ENCODE measurements at places on chromosomes 11 and 22.

DNA sequence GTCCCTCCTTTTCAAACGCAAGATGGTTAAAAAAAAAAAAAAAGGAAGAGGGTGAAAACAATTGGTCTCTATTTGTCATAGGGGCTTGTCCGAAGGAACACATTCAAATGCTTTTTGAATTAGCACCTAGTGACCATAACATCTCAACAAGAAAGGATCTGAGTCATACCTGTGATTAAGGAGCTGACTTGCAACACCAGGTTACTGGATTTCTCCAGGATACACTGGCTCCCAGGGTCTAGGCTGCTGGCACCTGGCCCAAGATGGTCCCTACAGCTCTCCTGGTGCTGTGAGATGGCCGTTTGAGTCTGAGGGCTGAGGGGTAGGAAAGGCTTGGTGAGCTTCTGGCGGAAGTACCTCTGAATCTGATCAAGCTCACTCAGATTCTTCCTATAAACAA is 28.4 kb upstream of the UCP3 start:
- DNase-seq = no peak

- no peak for DNase-seq
Measured at GRCh38 chr11:132455044-132455443, 1077.3 kb downstream of the OPCML start.

DNA sequence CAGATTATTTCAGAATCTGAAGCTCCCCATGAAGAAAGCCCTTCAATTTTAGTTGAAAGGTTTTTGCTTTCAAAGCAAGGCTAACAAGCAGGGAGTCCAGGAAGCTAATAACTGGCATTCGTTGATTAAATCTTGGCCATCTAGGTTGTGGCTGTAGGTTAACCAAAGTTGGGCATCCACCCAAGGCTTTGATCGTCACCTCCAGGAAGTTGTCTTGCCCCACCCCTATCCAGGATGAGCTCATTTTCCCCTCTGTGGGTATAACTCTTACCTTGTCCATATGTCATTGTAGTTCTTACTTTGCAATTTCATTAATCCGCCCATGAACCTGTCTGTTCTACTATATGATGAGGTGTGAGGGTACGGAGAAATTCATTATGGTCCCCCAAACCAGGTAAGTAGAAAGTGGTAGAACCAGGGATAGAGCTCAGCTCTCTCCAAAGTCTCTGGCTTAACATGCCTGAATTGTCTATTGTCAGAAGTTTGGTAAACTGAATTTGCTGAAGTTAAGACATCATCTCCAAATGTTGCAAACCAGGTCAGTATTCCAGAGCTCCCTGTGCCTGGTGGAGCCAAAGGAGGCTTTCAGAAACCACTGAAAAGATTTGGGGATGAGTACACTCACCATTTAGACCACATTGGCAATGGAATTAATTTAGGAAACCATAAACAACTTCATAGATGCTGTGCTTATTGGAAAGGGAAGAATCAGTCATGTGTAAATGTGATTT is 97.1 kb downstream of the CD44 start:
- no peak for DNase-seq

DNA sequence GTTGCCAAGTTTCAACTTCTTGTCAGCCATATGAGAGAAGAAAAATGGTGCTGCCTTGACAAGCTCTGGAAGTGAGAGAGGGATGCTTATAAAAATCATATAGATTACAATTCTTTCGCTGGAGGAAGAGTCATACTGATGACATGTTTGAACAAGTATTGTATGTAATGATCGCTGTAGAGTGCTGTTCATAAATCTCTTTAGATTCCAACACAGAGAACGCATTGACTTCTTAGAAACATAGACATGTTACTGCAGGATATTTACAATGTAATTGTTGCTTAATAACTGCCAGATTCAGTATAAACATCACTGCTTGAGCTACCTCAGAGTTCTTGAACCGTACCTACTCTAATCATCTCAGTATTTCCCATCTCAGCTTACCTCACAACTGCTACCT is 571.6 kb downstream of the LUZP2 start:
- DNase-seq = no peak

DNA sequence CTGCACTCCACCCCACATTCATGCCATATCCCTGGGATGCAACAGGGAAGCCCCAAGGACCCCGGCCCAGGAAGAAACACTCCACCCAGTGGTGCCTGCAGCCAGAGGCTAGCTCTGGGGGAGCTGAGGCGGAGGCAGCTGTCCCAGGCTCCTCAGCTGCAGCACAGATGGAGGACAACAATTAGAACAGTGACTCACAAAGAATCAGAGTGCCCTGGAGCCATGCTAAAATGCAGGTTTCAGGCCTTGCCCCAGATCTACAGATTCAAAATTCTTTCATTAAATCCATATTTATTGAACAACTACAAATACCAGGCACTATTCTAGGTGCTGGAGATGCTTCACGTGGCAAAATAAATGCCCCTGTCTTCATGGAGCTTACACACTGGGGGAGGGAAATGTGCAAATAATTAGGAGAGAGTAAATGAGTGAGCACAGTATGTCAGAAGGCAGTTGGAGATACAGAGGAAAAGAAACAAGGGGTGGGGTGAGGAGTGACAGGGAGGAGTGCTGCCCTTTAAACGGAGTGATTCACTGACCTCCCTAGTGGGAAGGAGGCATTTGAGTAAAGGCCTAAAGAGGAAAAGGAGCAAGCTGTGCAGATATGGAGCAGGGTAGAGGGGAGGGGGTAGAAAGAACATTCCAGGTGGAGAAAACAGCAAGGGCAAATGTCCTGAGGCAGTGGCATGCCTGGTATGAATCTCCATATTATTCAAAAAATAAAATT is 73.3 kb upstream of the CSNK2A3 start:
- DNase-seq = no peak

- no peak for DNase-seq
Measured at GRCh38 chr11:123568367-123568870, 86.0 kb downstream of the SCN3B start.

- no peak for DNase-seq
Measured at GRCh38 chr11:30605036-30605605, 19.0 kb upstream of the MPPED2 start.

DNA sequence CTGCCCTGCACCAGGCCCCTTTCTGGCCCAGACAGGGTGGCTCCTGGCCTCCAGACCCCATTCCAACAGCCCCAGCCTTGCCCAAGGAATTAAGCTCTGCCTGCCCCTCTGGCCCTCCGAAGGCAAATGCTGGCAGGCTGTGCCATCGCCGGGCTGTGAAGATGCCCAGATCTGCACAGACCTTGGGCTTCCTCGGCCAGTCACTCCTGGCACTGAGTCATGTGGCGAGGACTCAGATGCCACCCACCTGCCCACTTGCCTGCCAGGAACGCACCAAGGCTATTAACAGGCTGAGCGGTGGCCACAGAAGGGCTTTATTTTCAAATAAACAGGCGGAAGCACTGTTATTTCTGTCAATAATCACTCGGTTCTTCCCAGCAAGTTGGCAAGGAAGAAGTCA is 50.3 kb upstream of the TTLL12 start:
- no peak for DNase-seq

- no peak for DNase-seq
Measured at GRCh38 chr11:107018219-107018901, at the start of gene GUCY1A2. Gene GUCY1A2, minus strand, starts transcription at chr11:107018476. Its CDS starts 421 bp downstream, at chr11:107018055.

DNA sequence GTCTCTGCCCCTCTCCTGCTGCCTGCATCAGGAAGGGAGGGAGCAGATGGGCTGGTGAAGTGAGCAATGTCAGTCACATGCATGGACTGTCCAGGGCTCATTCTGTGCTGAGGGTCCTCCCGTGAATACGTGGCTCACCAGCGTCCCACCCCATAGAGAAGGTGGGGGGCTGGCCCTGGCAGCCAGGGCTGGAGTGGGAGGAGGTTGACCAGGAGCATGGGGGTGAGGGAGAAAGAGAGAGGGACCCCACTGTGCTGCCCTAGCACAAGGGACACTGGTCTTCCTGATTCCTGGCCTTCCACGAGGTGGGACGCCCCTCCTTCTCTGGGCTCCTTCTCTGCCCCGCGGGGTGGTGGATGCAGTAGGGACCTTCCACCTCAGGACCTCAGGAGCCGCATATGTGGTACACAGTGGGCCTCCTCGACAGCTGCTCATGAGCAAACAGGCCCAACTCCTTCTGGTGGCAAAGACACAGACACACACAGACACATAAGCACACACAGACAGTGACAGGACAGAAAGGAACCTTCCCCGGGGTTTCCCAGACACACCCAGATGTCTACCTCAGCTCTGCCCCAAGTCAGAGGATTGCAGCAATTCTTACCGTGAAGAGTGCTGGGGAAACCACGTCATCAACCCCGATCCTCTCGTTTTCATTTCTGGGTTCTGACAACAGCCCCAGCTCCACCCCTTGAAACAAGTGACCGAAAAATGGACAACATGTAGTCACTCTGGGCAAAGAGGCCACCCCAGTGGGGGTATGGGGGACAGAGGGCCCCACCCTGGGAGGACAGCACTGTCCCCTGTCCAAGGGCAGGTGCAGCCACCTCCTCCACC is 3.6 kb upstream of the APOBEC3A start:
- no peak for DNase-seq

- no peak for DNase-seq
Measured at GRCh38 chr22:42817556-42817955, 39.5 kb downstream of the ARFGAP3 start.

GRCh38 chr11:34481307-34481706 is 32.3 kb downstream of the ELF5 start:
- DNase-seq = no peak

GRCh38 chr11:123357990-123358827 is 71.9 kb upstream of the GRAMD1B start:
- no peak for DNase-seq

DNA sequence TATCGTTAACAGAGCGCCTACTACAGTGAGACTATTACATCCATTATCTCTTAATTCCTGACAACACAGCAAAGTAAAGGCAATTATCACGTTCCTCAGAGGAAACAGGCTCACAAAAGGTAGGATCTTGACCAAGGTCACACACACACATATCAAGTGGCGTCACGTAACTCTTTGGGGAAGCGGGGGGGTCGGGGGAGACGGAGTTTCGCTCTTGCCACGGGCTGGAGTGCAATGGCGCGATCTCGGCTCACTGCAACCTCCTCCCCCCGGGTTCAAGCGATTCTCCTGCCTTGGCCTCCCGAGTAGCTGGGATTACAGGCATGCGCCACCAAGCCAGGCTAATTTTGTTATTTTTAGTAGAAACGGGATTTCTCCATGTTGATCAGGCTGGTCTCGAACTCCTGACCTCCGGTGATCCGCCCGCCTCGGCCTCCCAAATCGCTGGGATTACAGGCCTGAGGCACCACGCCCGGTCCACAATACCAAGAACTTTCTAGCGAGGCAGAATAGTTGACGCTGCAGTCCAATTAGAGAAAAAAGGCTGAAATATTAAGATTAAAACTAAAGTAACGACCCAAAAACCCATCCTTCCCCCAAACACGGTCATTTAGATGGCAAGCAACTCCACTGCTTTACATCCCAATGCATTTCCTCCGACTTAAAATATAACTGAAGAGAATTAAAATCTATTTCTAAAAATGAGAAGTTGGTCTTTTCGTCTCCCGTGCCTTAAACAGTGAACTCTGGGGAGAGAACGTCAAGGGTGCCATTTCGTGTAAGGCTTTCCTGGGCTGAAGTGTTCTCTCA is 1.2 kb downstream of the DDX17 start:
- DNase-seq = peak; percentile 17

GRCh38 chr11:93520726-93521509 is 22.3 kb downstream of the SMCO4 start:
- DNase-seq = no peak

DNA sequence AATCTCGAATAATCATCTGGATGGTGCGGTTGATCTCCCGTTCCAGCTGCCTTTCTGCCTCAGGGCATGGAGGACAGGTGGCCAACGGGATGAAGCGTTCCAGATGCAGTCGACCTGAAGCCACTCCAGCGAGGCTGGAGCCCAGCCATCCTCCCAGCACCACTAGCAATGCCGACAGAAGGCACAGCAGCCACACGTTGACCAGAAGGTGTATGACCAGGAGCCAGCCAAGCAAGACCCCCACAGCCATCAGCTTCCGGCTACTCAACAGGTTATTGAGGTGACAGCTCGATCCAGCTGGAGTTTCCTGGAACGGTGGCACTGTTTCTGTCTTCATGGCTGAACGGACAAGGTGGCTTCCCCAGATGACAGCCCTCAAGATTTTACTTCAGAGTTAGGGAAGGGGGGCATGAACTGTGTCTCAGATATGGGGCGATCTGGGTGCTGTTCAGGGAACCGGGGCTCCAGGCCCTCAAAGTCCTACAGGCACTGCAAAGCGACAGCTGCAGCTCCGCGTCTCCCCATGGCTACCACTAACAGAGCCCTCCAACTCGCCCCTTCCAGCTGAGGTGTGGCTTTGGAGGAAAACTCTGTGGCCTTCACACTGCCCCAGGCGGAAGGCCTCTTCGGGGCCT is 559 bp downstream of the SNX19 start:
- DNase-seq = no peak

GRCh38 chr22:30187529-30188407 is 58.8 kb downstream of the LIF start:
- no peak for DNase-seq

- DNase-seq = no peak
Measured at GRCh38 chr11:15157181-15157580, 42.5 kb downstream of the INSC start.

DNA sequence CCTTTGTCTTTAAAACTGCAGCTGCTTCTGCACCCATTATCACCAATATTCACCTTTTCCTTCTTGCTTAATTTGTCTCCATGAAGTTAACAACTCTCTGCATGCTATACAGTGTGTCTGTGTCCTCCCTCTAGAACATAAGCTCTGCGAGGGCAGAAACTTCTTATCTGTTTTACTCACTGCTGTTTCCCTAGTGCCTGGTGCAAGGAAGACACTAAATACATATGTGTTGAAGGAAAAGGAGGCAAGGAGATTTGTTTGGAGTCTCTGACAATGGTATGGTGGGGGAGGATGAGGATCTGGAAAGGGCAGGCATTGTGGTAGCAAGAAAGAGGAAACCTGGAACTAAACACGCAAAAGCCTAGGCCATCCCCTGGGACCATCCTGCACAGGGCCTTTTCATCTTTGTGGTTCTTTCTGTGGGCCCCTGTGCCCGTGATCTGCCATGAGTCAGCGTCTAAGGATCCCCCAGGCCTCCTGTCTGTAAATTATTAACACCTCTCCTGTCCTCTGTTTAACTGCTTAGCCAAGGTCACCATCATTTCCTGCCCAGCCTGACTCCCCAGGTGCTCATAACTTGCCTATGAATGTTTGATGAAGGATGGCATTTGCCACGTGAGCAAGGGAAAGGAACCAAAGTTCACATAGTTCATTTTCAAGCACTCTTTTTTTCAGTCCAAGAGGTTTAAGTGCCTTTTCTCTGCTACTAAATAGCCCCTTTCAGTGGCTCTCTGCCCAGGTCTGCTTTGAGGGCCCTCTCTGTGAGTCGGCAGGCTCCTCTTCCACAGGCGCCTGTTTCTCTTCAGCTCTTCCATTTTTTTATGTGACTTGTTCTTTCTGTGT is 131.1 kb downstream of the RASSF10 start:
- DNase-seq = no peak

GRCh38 chr11:133945087-133945974 is 11.4 kb downstream of the IGSF9B start:
- peak; percentile 68 for DNase-seq

GRCh38 chr11:100673063-100673462 is 14.0 kb upstream of the ARHGAP42 start:
- DNase-seq = no peak

- DNase-seq = no peak
Measured at GRCh38 chr11:112885744-112886433, 75.3 kb upstream of the NCAM1 start.

GRCh38 chr11:69014084-69014851 is 1.2 kb upstream of the MRGPRF start:
- DNase-seq = no peak

All from stimulated activated CD8-positive, alpha-beta memory T cell treated with anti-CD3 and anti-CD28 coated beads, Interleukin-2, amount 100 ng/mL, for 1 hour (primary cell).